Memory B cell (primary cell): ENCODE measurements at places on chromosomes 7 and 10.
A peak's percentile ranks its signal among the peaks of the same experiment; 100 is the strongest.

DNA sequence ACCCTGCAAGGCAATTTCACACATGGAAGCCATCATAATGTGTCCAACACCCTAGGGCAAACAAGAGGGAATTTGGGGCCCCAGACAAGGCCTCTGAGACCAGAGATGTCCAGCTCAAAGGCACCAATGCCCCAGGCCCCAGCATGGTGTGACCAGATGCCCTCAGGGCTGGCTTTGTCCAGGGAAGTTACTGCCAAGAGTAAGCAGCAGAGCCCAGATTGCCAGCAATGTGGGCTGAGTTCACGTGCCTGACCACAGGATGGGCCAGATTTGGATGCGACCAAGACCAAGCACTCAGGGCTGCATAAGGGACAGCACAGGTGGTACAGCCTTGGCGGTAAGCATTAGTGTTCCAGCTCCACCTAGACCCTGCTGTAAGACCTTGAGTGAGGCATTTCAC lies 12.7 kb downstream of the MYOF start:
- H3K27me3 ChIP-seq: no peaks in the 10 kb centered on the region
- no peaks in the 10 kb centered on the region for H3K36me3 ChIP-seq
- H3K27ac ChIP-seq: no peak overlapping the region
- no peaks in the 10 kb centered on the region for H3K4me1 ChIP-seq
- H3K4me3 ChIP-seq: no peak overlapping the region

DNA sequence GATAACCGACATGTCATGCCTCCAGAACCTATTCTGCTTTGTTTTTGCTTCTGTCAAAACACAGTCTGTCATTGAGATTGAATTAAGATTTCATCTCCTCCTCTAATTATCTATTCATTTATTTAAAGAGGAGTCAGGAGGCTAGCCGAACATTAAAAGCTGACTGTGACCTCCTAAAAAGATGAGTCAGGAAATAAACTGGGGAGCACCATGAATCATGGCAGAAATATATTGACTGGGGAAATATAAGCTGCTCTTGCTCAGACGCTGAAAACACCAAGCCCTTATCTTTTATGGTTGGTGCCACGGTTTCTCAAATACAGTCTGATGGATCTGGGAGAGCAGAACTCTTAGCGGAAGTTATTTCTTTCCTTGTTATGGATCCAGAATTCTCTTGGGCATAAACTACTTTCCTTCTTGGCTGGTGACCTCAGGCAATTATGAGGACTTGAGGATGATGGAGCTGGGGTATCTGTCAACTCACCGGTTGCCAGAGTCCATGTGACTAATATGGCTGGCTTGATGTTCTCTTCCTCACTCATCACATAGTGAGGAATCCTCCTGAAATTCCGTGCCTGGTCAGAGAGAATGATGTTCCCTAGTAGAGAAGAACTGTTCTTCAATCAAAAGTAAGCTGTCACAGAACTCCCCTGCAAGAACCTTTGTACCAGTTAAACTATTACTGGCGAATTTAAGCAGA lies 307.6 kb upstream of the PHYHIPL start:
- no peak for DNase-seq
- no peak overlapping the region for H3K4me3 ChIP-seq
- H3K4me1 ChIP-seq: peaks cover 5% of the 10 kb centered on the region

- DNase-seq: no peak
- no peak overlapping the region for H3K4me3 ChIP-seq
- H3K4me1 ChIP-seq: no peaks in the 10 kb centered on the region
- no peak overlapping the region for H3K27ac ChIP-seq
Observed at GRCh38 chr10:113061054-113061430, 111.0 kb downstream of the TCF7L2 start.

DNA sequence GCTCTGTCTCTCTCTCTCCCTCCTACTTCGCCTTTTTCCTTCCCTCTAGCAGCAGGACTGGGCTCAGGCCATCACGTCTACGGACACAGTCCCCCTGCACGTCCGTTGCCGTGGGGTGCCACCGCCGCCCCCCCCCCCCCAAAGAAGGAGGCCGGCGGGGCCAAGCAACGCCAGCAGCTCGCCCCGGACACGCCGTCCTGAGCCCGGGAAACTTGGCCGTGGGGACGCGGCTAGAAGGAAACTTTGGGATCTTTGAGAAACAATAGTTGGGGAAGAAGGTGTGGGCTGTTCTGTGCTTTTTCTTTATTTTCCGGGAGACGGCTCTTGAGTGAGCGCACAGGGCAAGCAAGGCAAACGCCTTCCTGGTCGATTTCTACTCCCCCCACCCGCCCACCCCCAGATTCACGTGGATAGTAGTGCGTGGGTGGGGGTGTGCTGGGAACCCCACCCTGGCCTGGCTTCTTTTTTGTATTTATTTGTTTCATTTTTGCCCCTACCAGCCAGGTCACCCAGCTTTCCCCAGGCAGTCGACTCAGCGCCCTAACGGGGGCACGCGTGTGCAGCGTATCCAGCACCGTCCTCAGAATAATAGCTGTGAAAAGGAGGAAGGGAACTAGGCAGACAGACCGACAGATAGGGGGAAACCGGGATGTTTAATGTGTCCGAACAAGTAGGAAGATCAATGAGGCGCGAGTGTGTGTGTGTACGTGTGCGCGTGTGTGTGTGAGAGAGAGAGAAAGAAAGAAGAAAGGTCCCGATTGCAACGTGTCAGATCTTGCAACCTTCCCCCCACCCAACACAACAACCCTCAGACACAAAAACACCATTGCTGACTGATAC lies 1.4 kb downstream of the MXI1 start:
- peaks cover 7% of the 10 kb centered on the region for H3K27me3 ChIP-seq
- DNase-seq: no peak
- H3K27ac ChIP-seq: peak overlapping the region; percentile 42
- no peaks in the 10 kb centered on the region for H3K36me3 ChIP-seq
- H3K4me1 ChIP-seq: peaks cover 42% of the 10 kb centered on the region

DNA sequence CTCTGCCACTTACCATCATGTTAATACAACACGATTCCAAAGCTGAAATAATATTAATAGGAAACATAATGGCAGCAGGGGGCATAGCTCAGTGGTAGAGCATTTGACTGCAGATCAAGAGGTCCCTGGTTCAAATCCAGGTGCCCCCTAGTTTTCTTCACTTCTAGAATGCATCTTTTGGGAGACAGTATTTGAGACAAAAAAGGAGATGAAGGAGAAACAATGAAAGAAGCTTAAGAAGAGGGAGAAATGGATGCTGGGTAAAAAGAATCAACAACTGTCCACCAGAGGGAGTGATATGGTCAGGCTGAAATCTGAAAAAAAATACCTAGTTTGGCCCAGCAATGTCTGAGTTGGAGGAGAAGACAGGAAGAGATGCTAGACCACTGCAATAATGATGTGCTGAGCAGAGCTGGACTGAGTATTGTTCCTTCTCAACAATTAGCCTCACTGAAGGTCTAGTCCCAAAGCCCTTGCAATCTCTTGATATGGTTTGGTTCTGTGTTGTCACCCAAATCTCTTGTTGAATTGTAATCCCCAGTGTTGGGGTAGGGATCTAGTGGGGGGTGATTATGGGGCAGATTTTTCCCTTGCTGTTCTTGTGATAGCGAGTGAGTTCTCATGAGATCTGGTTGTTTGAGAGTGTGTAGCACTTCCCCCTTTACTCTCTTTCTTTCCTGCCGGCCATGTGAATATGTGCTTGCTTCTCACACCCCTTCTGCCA lies 48.3 kb downstream of the ZNF783 start:
- H3K27me3 ChIP-seq: peaks cover 3% of the 10 kb centered on the region
- no peak for DNase-seq
- H3K4me1 ChIP-seq: peaks cover 3% of the 10 kb centered on the region
- no peak overlapping the region for H3K27ac ChIP-seq
- no peak overlapping the region for H3K4me3 ChIP-seq

GRCh38 chr7:103989200-103989784 lies at the start of gene RELN:
RELN (minus strand) TSS chr7:103989658; CDS start chr7:103989356, 302 bp downstream.
- H3K4me3 ChIP-seq: peak within 1 kb of the TSS; percentile 39
- H3K36me3 ChIP-seq: no peaks in the 10 kb centered on the region
- no peak for DNase-seq
- no peak within 1 kb of the TSS for H3K27ac ChIP-seq

- DNase-seq: no peak
- no peak overlapping the region for H3K4me3 ChIP-seq
- no peak overlapping the region for H3K27ac ChIP-seq
- H3K36me3 ChIP-seq: no peaks in the 10 kb centered on the region
- H3K27me3 ChIP-seq: no peaks in the 10 kb centered on the region
Observed at GRCh38 chr10:8485032-8485431, 430.5 kb downstream of the GATA3 start.

DNA sequence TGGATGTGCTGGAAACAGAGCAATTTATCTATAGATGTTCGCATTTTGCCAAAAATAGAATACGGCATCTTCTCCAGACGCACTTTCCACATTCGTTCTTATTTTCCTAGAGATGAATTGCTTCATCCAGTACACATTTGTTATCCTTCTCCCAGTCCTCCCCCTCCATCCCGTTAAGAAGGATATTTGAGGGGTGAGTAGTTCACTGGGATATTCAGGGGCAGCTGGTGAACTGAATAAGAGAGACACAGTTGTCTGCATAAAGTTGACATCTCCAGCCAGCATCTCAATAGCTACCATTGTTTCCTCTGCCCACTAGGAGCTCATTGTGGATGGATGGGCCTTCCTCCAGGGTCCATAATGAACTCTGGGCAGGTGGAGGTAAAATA lies 456.8 kb upstream of the NRP1 start:
- no peak overlapping the region for H3K4me3 ChIP-seq
- no peaks in the 10 kb centered on the region for H3K36me3 ChIP-seq
- no peaks in the 10 kb centered on the region for H3K4me1 ChIP-seq
- H3K27me3 ChIP-seq: no peaks in the 10 kb centered on the region
- H3K27ac ChIP-seq: no peak overlapping the region
- no peak for DNase-seq

DNA sequence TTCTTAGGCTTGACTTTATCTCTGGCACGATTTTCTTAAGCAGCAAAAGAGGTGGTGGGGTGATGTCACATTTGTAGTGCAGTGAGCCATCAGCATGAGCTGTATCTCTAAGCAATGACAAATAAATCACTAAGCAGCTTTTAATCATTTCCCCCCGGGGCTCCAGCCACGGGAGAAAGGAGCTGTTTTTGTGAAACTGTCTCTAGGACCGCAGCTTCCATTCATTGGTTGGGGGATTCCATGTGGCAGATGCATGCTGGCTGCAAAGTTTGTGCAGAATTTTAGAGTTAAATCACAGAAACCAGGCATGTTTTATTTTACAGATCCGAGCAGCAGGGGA lies 464 bp downstream of the KIAA1217 start:
- DNase-seq: no peak
- no peak overlapping the region for H3K27ac ChIP-seq
- H3K4me3 ChIP-seq: peak overlapping the region; percentile 62
- peaks cover 13% of the 10 kb centered on the region for H3K27me3 ChIP-seq

DNA sequence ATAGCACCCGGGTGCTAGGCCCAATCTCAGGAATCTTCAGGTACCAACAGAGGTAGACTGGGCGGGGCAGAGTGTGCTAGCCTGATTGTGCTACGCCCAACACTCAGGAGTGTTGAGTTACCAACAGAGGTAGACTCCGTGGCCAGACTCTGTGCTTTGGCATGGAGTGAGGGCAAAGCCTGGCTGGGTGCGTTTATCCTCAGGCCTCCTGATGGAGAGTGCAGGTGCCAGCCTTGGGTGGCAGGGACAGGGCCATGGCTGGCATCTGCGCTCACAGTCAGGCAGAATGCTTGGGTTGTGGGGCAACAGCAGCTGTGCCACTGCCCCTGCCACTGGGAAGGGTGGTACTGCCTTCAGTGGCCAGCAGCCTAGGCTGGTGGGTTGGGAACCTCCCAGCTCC lies 111.6 kb downstream of the NEUROD6 start:
- H3K27me3 ChIP-seq: peaks cover 1% of the 10 kb centered on the region
- DNase-seq: no peak
- H3K36me3 ChIP-seq: no peaks in the 10 kb centered on the region
- H3K4me3 ChIP-seq: no peak overlapping the region
- H3K4me1 ChIP-seq: no peaks in the 10 kb centered on the region
